ENCODE measurements at places on chromosomes 2 and 18. TPM values are rescaled to one million over a fixed set of nuclear protein-coding genes. Genes with fewer than 3 reads are reported as not detected.

DNA sequence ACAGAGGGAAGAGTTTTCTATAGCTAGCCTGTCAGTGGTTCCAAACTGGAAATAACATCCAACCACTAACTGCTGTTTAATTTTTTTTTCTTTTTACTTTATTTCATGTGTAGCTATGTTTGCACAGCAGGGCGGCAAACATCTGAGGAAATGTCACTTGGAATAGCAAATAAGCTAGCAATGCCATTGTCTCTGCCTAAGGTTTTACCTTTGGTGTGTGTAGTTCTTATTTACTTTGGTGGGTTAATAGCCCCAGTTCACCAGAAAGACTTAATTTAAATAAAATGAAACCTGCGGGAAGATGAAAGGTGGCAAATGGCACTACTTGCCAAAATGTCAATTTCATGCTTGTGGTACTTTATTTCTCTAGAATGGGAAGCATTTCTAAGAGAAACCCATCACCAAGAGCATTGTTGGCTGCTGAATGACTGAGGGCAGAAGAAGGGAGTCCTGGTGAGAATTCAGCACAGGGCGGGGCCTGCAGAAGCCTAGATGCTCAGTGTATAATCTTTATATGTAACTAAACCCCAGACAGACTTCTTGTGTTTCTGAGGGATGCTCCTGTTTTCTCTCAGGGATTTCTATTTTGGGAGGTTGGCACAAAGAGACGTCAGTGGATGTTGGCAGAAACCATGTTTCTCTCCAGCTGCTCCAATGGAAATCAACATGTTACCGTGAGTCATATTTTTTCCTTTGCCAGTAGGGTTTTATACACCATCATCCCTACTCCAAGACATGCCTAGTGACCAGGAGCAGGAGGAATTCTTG lies 300.4 kb upstream of the NT5C1B start:
- DNase-seq = no peak

RGPD3 gene
- 0.07 TPM for polyA plus RNA-seq

NGEF gene
- 0.07 TPM for polyA plus RNA-seq

VWC2L gene
- polyA plus RNA-seq = 0.04 TPM

GRCh38 chr2:65877331-65878010 lies 445.1 kb upstream of the SPRED2 start:
- DNase-seq = no peak

GRCh38 chr2:117918608-117919007 lies 95.3 kb downstream of the CCDC93 start:
- no peak for DNase-seq

ATG4B gene
- polyA plus RNA-seq = 98.2 TPM

All from AG04450 (cell line).